ENCODE measurements at places on chromosomes 11 and 22.

- no peak for DNase-seq
Measured at GRCh38 chr11:17744151-17744940, 9.8 kb downstream of the KCNC1 start.

- peak; percentile 26 for DNase-seq
Measured at GRCh38 chr11:72584293-72584938, 89.8 kb downstream of the PDE2A start.

DNA sequence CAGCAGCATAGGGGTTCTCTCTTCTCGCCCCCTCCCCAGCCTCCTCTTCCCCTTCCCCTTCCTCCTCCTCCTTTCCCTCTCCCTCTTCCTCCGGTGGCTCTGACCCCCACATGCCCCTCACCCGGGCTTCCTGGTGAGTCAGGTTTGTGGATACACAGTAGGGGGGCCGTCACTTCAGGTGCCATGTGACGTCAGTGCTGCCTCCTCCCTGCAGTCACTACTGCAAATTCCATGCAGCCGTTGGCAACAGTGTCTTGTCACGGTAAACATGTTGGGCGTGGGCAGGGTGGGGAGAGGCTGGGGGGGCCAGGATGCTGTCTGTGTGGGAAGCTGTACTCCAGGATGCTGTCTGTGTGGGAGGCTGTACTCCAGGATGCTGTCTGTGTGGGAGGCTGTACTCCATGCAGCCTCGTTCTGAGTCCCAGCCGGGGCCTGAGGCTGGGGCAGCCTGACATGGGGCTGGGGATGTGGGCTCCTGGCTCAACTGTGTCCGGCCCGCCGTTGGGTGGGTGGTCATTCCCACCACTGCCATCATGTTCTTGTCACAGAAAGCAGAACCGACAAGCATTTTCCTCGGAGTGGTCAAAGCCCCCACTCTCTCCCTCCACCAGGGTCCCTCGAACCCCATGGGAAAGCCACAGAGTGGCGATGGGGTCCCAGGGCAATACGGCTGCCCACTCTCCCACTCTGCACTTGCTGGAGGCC is 2.4 kb upstream of the MUC2 start:
- DNase-seq, result no peak

- no peak for DNase-seq
Measured at GRCh38 chr11:61087426-61088119, 14.7 kb upstream of the CD5 start.

DNA sequence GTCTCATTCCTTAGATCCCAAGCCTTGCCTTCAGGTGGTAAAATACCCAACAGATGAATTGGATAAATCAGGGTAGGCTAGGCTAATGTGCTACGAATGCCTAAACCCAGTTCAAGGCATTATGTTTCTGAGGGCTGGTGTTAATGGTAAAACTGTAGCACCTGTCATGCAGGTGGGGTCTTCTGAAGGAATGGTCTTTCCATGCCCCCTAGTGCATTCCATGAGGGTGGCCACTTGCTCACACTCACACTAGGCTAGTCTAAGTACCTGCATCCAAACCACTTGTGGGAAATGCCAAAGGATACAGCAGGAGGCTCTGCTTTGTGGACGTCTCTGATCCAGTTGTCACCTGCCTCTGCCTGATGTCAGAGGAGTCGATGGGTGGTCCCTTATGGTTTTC is 24.2 kb upstream of the UCP3 start:
- DNase-seq, result no peak

DNA sequence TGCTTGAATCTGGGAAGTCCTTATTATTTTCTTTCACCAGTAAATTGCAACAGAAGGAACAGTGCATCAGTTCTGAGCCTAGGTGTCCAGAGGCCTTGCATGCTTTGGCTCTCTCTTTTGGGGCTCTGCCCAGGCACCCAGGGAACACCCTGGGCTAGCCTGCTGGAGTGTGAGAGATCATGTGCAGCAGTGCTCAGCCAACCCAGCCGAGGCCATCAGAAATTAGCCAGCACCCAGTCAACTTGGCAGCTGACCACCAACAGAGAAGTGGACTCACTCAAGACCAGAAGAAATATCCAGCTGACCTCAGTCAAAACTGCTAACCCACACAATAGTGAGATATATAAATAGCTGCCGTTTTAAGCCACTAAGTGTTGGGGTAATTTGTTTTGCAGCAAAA is 11.2 kb upstream of the P4HA3 start:
- no peak for DNase-seq

GRCh38 chr22:28911304-28911690 is 27.9 kb downstream of the ZNRF3 start:
- no peak for DNase-seq

DNA sequence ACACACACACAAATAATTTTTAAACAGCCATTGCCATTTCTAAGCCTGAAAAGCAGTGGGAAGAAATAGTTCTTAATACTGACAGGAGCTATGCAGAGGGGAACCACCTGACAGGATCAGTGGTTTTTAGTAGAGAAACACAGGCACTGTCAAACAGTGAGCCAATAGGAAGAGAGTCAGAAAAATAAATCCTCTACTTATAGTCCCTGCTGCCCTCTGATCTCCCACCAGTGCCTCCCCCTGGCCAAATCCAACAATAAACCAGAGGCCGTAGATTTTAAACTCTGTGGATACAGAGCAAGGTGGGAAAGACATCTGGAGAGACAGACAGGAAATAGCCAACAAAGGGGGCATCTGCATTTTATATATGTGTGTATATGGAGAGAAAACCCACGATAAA is 7.9 kb upstream of the OR56B4 start:
- no peak for DNase-seq

DNA sequence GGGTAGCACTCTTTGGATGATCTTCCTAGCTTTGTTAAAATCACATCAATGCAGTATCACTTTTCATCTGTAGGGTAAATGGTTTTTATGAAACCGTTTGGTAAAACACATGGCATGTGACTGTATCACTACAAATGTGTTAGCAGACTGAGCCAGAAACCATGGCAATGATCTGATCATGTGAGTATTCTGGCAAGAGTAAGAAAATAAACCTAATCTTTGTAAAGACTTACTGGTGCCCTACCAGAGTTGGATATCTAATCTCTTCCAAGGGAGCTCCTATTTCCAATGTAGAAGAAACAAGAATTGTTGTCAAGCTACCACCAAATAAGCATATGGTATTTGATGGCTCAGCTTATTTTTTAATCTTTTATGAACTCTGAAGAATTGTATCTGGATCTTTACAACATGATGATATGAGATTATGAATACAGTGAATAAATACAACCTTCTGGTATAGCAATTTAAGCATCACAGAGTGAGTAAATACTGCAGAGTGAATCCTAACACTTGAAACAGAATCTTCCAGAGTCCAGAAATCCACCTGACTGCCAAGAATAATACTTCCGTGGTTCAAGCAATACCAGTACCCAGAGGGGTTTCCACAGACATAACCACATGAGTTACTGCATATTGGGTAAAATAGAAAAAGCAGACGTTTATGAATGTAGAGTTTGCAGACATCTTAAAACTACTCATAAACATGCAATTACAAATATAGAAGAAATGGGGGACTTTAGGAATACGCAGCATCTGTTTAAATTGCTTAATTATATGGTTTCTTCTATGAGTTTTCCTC is 238.8 kb downstream of the TTC28 start:
- no peak for DNase-seq

- DNase-seq, result no peak
Measured at GRCh38 chr11:63829823-63830489, 9.0 kb upstream of the MARK2 start.

DNA sequence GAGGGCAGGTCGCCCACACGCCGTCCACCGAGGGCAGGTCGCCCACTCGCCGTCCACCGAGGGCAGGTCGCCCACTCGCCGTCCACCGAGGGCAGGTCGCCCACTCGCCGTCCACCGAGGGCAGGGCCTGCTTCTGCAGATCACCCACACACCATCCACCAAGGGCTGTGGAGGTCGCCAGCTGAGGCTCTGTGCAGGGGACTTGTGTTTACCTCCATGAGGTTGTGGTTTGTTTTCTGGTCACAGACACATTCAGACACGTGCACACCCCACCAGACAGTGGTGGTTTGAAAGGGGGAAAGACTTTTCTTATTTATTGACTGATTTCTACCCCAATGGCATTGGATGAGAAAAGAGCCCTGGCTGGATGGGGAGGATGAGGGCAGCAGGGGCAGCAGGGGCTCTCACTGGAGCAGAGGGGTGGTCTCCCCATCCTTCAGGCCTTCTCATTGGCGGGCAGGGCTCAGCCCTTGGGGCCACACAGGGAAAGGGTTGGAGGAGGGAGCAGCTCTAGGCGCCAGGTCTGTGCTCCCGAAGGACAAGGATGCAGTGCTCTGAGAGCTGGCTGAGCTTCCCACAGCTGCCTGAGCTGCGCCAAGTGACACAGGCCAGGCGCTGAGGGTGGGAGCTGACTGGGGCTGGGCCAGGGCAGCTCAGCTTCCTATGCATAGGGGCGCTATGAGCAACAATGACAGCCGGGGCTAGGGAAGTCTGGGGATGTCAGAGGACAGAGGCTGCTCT is 252.6 kb upstream of the B3GAT1 start:
- no peak for DNase-seq

GRCh38 chr22:47176026-47176389 is 413.6 kb downstream of the TBC1D22A start:
- no peak for DNase-seq

DNA sequence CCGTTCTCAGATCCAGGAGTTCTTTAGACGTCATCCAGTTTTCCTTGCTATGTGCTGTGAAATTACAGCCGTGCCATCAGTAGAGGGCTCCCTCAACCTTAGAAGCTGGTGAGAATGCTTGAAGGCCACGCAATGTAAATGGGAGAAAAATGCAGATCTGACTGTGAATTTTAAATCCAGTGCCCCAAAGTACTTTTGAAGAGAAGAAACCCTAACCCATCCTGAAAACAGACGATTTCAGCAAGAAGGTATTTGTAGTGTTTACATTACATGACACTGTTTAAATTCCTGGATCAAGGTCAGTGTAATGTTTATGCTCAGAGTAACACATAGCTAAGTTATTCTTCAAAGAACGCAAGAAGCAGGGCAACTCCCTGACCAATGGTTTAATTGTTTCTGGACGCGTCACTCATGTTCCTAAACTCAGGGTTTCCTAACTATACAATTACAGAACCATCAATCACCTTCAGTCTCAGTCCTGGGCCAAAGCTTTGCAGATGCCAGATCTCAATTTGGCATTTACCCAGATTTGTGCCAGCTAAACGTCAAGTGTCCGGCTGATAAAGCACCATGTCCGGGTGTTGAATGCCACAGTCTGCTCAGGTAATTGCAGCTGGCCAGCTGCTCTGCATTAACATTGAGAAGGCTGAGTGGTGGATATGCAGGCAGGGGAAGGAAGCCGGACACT is 38.2 kb downstream of the ADAMTS8 start:
- no peak for DNase-seq

GRCh38 chr11:12113294-12113693 is 2.9 kb downstream of the MICAL2 start:
- DNase-seq, result no peak

GRCh38 chr11:90722552-90723190 is 499.8 kb upstream of the CHORDC1 start:
- no peak for DNase-seq

- no peak for DNase-seq
Measured at GRCh38 chr11:98625526-98625925, 395.2 kb upstream of the CNTN5 start.

DNA sequence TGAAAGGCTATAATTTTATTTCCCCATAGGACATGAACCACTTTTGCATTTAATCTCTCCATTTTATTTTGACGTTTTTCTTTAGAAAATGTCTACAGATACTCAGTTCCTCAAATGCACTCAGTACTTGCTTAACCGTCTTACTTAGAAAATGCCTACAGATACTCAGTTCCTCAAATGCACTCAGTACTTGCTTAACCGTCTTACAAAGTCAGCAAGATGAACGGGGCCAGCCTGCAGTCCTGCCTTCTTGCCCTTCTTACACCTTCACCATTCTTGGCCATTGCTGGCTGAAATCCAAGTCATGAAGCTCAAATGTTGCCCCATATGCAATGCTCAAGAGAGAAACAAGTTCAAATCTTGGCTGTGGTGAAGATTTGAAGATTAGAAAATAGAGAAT is 34.1 kb downstream of the CSNK2A3 start:
- no peak for DNase-seq

DNA sequence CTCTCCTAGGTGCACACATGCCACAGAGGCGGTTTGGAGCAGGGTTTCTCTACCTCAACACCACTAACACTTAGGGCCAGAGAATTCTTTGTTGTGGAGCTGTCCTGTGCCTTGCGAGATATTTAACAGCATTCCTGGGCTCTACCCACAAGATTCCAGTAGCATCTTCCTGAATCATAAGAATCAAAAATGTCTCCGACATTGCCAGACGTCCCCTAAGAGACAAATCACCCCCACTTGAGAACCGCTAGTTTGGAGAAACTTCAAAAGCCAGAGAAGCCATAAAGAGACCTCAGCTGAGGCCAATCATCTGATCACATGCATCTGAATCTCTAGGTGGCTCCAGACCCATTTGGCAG is 16.1 kb downstream of the MFNG start:
- DNase-seq, result no peak

GRCh38 chr22:41899992-41900651 is 14.8 kb downstream of the SHISA8 start:
- DNase-seq, result no peak

DNA sequence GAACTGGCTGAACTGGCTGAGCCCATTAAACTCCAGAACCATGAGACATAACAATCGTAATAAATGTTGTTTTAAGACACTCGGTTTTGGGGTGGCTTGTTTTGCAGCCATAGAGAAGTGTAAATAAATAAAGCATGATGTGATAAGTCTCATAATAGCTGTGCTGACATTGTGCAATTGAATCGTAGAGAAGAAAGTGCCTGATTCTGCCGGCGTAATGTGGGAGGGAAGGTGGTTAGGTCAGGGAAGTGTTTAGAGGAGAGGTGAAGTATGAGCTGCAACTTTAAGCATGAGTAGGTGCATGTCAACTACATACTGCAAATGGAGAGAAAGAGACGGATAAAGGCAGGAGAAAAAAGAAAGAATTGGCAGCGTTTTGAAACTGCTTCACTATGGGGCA is 217.1 kb downstream of the BLID start:
- no peak for DNase-seq

DNA sequence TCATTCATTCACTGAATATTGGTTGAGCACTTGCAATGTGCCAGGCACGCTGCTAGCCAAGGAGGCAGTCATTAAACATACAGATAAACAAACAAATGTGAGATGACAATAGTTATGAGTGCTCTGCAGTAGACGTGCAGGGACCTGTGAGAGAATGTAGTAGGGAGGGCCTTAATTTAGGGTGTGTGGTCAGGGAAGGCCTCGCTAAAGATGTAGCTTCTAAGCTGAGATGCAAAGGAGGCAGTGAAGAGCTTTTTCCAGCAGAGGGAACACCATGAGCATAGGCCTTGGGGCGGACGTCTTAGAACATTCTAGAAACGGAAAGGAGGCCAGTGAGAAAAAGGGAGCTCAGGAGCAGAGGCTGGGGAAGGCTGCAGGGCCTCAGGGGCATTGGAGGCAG is 789 bp upstream of the NCF4 start:
- DNase-seq, result no peak

GRCh38 chr22:37162221-37163095 is 12.7 kb upstream of the IL2RB start:
- DNase-seq, result no peak

All from HAP-1 (cell line).